Psoas muscle (tissue), 8 donors: ENCODE measurements at places on chromosomes 7 and 10.
A peak's percentile ranks its signal among the peaks of the same experiment; 100 is the strongest.

DNA sequence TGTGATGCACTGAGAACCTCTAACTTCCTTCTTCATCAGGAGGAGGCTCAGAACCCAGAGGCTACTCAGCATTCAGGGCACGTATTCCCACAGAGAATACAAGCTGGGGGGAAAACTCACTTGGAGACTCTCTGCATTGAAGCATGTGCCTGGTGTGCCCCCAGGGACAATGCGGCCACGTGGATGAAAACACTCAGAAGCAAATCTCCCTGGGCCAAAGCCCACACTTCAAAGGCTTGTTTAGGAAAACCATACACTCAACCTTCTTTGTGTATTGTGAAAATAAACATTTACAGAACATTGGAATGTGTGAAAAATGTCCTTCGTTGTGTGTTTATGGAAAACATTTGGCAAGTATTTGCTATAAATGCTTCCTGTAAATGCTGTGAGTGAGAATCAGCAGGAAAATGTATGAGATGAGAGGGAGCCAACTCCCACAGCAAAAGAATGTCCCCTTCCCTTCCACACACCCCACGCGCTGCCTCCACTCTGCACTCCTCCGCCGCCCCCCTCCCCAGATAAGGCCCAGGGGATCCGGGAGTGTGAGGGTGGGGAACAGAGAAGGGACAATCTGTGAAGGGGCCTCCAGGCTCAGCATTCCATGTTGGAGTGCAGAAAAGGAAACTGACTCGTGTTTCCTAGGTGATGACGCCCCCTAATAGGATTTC lies 339.5 kb downstream of the ELMO1 start:
- no peak for DNase-seq

DNA sequence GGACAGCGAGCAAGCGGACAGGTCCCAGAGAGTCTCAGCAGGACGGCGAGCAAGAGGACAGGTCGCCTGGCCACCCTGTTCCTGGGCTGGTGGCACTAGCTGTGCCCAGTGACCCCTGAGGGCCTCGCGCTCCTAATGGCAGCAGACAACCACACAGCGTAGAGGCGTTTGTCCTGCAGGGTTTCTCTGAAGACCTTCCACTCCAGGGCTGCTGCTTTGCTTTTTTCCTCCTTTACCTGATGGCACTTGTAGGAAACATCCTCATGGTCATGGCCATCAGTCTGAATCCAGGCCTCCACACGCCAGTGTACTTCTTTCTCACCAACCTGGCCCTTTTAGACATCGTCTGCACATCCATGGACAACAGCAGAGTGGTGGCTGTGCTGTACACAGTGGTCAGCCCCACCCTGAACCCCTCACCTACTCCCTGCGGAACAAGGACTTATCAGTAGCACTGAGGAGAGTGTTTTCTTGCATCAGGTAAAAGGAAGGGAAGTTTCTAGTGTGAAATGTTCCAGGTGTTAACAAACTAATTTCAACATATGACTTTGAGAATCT lies 27.4 kb downstream of the SCART1 start:
- no peak for DNase-seq

DNA sequence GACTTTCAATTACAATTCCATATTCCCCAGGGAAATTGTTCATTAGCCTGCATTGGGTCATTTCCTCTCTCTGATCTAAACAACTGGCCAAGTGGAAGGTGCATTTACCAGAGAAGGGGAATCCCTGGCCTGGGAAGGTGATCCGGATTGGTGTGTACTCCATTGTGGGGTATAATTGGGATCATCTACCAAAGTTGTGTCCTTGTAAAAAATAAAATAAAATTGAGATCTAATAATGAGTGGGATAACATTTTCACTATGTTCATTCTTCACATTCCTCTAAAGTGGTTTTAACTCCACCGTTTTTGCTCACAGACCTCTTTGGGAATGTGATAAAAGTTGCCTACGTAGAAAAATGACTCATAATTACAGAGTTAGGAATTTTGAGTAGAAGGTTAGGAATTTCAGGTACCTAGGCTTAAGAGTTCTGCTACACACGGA lies 22.8 kb downstream of the ARL5B start:
- DNase-seq, result no peak

DNA sequence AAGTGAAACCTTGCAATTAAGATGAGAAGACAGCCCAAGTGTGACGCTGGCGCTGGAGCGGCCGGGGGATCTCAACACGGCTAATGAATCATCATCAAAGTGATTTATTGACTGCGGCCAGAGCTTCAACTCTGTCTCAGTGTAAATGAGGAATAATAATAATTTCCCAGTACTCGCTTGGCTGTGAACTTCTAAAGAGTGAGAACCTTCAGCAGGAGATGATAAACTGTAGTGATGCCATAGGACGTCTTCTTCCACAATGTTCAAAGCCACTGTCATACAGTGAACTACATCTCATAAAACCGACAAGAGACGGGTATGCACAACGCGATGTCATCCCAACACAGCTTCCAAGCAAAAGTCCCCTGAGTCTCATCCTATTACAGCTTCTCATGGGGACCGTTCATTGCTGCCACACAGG lies 123.6 kb upstream of the NOBOX start:
- DNase-seq, result no peak

DNA sequence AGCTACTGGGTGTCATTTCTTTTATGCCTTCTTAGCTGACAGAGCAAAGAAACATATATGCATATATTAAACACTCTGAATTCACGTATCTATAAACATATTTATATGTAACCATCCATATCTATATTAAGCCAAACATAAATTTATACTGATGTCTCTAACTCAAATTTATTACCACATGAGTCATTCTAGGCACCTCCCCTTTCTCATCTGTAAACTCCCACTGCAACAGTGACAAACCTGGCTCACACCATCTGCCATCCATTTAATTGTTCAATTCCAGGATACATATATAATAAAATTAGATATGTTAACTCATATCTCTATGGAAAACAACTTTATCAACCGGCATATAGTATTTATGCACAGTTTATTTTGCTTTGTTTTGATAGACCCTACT lies 722.3 kb downstream of the SORCS1 start:
- DNase-seq, result no peak

DNA sequence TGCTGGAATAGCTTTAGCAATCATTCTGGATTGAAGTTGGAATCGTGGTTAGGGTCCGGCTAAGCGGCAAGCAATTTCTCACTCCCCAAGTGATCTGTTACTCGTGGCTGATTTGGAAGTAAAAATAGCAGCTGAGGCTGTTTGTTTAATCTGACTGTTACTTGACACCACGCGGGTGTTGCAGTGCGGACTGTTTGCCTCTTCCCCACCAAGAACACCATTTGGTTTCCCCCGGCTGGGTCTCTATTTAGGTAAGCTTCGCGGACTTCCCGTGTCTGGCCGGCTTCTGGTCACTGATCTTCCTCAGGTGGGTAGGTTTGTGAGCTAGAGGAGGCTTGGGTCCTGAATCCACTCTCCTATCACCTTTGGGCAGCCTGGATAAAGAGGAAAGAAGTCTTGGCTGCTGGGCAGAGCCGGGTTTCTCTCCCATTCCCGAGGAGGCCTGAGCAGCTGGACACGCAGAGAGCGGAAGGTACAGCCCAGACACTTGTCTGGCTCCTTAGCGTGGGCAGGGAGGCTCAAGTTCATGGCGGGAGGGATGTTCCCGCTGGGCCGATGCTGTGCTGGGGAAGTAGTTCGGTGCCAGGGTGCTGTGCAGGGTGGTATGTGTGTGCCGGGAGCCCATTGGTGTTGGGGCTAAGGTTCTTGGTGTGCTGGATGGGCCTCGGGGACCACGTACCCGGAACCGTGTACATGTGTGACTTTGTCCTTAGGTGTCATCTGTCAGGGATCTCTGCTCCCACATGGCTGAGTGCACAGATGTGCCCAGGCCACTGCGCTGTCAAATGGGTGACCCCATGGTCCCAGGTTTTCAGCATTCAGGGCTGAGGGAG lies at the start of gene C10orf71:
Gene C10orf71 (plus strand): TSS at position 188 of the 833 bp plus-strand sequence. CDS start 23,376 bp downstream, outside the sequence.
- peak; percentile 82 for DNase-seq

DNA sequence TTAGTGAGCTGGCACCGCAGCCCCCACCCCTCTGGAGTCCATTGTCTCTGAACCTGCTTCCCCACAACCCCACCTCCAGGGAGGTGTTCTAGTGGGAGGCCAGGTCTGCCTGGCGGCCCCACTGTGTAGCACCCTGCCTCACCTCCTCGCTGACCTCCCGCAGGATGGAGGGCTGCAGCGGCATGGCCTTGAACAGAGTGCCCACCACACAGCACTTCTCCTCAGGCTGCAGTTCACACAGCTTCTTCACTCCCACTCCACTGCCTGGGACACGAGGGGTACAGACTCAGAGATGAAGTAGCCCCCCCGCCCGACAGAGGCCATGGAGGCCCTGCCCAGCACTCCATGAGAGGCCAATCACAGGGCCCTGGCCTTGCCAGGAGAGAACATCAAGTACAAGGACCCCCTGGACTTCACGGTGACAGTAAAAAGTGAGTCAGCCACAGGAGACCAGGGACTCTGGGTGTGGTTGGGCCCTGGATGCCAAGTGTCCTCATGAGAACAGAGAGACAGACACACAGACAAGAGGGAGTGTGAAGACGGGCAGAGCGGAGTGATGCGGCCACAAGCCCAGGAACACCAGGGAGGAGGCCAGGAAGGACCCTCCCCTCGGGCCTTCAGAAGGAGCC lies 5.4 kb downstream of the POLD2 start:
- DNase-seq, result no peak

GRCh38 chr10:2899246-2899951 lies 167.9 kb upstream of the PFKP start:
- no peak for DNase-seq

DNA sequence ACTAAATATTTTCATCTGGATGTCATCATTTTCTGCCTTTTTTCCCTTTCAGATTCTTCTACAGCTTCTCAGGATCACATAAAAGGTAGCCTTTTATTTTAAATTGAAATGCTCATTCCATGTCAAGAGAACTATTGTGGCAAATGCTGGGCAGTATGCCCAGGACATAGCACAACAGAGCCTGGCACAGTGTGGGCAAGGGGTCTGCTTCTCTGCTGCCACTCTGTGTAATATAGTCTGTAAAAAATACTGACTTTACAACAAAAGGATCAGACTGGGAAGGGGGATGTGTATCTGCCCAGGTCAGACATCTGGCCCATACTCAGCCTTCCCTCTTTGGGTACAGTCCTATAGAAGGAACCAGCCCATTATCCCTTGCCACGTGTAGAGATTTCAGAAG lies 62.7 kb downstream of the CUZD1 start:
- DNase-seq, result no peak

DNA sequence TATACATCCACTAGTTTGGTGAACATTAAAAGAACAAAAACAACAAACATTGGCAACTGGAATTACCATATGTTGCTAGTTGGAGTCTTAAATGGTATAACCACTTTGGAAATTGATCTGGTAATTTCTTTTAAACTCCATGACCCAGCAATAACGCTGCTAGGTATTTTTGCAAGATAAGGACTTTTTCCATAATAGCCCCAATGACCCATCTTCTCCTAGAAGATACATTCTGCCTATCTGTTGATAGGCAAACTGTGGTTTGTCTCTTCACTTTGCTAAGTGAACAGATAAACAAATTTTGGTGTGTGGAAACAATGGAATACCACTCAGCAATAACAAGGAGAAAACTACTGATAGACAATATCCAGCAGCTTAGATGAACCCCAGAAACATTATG lies 30.6 kb upstream of the MTURN start:
- no peak for DNase-seq

- no peak for DNase-seq
Measured at GRCh38 chr7:16411391-16411790, 9.9 kb downstream of the CRPPA start.

- DNase-seq, result no peak
Measured at GRCh38 chr7:5334671-5335070, 51.9 kb downstream of the SLC29A4 start.

DNA sequence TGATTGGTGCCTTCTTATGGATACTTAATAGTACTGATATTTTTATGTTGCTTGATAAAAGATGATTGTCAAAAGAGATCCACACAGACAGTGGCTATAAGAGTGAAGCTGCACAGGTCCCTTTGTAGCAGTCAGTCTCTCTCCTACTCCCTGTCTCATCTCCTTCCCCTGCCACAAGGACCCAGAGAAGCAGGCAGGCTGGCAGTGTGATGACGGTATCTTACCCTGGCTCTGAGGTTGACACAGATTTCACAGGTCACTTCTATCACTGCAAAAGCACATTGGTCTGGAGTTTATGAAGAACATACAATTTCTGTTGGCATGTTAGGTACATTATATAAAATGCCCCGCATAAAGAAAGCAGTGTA lies 64.4 kb upstream of the AHR start:
- DNase-seq, result no peak

DNA sequence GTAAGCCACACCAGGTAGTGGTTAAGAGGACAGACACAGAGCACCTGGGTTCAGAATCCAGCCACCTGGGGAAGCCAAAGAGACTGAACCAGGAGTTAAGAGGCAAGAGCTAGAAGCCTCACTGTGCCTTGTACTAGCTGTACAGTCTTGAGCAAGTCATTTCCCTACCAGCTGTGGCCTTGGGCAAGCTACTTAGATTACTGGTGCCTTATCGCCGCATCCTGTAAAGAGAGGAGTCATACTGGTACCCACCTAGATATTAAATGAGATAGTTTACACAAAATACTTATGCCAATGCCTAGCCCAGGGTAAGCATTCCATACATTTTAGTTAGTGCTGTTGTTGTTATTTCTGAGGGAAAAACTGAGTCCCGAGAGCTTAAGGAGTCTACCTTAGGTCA lies 47.7 kb downstream of the HABP2 start:
- no peak for DNase-seq

GRCh38 chr7:66524738-66525137 lies 103.9 kb upstream of the KCTD7 start:
- no peak for DNase-seq

DNA sequence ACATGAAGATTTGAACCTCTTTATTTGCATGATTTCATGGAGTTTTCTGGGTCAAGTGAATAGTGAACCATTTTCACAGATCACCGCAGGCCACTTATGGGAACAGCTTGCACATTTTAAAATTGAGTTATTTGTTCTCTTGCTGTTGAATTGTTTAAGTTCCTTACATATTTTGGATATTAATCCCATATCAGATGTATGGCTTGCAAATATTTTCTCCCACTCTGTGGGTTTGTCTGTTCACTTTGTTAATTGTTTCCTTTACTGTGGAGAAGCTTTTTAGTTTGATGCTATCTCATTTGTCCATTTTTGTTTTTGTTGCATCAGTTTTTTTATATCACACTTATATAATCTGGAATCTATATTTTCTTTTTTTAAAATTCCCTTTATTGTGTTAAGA lies 14.1 kb upstream of the ZC3HAV1L start:
- no peak for DNase-seq

DNA sequence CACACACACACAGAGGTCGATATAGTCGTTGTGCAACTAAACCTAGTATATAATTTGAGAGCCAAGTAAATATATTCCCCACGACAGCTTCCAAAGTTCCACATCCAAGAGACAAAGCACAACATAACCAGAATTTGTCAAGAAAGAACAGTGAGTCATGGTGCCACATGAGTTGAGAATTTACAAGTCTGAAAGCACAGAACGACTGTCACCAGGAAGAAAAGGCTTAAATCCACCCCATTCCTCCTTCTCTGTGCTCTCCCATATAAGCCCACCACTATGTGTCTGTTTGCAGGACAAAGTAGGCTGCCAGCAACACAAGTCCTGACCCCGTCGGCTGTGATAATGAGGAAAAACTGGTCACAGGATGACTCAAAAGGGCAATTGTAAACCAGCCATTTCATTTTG lies 32.8 kb downstream of the GSAP start:
- no peak for DNase-seq

GRCh38 chr10:91512458-91512857 lies 102.3 kb downstream of the HECTD2 start:
- DNase-seq, result no peak

GRCh38 chr7:11698384-11698871 lies 133.6 kb downstream of the THSD7A start:
- DNase-seq, result no peak
